ENCODE measurements at places on chromosomes 3 and 15. TPM values are rescaled to one million over a fixed set of nuclear protein-coding genes. Genes with fewer than 3 reads are reported as not detected.

- H3K27me3 ChIP-seq = no peaks in the 10 kb centered on the region
- no peak overlapping the region for H3K4me3 ChIP-seq
- H3K4me1 ChIP-seq = no peaks in the 10 kb centered on the region
- no peak for DNase-seq
- H3K36me3 ChIP-seq = no peaks in the 10 kb centered on the region
These were observed 30.3 kb downstream of the RAP2B start for GRCh38 chr3:153192327-153192726.

DNA sequence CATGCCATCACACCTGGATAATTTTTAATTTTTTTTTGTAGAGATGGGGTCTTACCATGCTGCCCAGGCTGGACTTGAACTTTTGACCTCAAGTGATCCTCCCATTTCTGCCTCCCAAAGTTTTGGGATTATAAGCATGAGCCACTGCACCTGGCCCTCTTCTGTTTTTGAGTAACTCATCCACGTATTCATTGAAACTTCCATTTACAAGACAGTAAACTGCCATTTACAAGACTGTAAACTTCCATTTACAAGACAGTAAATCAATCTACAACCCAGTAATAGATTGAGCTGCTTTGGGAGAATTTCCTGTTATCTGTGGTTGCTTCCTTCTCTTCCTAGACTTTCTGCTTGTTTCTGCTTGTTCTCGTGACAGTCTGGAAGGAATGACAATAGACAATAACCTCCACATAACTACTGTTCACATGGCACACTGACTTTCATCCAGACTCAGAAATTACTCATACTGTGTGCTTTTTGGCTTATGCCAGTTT is 114.7 kb upstream of the CCNL1 start:
- H3K4me1 ChIP-seq = no peaks in the 10 kb centered on the region
- H3K4me3 ChIP-seq = no peak overlapping the region
- H3K27me3 ChIP-seq = no peaks in the 10 kb centered on the region
- H3K36me3 ChIP-seq = no peaks in the 10 kb centered on the region

DNA sequence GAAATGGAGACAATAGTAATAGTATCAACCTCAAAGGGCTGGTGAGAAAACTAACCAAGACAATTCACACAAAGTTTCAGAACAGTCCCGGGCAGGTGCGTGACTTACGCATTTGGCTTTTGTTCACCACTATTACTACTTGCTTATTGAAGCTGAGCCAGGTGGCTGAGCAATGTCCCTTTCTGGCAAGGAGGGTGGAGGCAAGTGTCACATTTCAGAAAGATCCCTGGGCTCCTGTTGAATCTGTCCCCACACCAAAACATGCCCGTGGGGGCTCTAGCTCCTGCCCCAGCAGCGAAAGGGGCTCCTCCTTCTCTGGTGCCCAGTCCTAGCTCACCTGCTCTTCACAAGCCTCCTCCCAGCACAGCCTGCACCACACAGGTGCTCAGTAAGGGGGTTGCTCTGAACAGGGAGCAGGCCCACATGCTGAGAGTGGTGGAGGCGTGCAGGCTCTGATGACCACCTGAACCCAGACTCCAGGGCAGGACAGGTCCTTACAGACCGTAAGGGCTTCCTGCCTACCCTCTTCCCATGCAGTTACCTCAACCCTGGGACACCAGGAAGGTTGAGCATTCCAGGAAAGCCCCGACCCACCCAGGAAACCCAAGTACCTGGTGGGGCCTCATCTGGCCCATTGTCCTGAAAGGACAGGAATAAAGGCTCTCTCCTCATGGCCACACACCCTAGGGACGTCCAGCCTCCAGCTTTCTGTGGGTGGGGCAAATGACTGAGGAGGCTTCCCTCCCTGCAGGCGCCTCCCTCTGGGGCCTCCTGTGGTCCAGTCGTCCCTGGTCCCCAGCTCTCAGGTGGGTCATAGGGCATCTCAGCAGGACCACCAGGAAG is 32.6 kb downstream of the SEMA7A start:
- peak; percentile 61 for DNase-seq
- H3K27ac ChIP-seq = no peak overlapping the region
- H3K36me3 ChIP-seq = no peaks in the 10 kb centered on the region
- no peak overlapping the region for H3K4me3 ChIP-seq
- peaks cover 47% of the 10 kb centered on the region for H3K4me1 ChIP-seq
- H3K27me3 ChIP-seq = no peaks in the 10 kb centered on the region

DNA sequence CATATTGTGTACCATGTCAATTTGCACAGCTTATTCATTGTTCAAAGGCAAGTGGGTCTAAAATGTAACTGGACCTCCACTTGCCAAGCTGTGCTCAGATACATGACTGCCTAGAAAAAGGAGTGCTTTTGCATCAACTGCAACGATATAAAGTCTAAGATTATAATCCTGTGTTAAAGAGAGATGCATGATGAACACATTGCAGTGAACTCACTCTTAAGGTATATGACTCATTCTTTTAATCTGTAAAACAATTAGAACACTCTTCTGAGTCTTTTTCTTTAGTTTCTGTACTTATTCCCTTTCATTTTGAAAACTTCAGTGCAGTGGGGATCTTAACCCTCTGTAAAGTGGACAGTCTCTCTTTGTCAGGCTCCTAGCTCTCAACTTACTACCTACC is 982.8 kb downstream of the ROBO1 start:
- no peak overlapping the region for H3K27ac ChIP-seq
- no peaks in the 10 kb centered on the region for H3K4me1 ChIP-seq
- H3K4me3 ChIP-seq = no peak overlapping the region
- H3K27me3 ChIP-seq = no peaks in the 10 kb centered on the region

DNA sequence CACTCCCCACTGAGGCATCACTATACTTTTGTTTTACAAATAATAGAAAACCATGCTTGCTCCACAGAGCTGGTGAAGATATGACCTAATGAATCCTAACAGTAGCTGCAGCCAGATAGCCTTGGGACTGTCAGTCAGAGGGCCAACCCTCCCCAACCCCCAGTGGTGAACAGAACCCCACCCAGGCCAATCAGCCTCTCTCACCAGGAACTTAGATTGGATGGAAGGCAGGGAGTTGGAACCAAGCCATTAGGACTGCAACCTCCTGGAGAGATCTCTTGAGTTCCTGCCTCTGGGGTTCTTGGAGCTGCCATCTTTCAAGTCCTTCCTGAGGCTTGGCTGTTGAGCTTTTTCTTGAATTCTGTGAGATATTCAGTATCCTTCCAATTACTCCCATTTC is 3.0 kb upstream of the MRPS22 start:
- H3K27me3 ChIP-seq = no peaks in the 10 kb centered on the region
- H3K4me3 ChIP-seq = no peak overlapping the region
- H3K27ac ChIP-seq = no peak overlapping the region
- no peak for DNase-seq

- H3K36me3 ChIP-seq = no peaks in the 10 kb centered on the region
- H3K27me3 ChIP-seq = no peaks in the 10 kb centered on the region
- no peak overlapping the region for H3K4me3 ChIP-seq
- peak; percentile 28 for DNase-seq
- no peaks in the 10 kb centered on the region for H3K4me1 ChIP-seq
These were observed 121.3 kb downstream of the RPLP1 start for GRCh38 chr15:69573815-69574475.

DNA sequence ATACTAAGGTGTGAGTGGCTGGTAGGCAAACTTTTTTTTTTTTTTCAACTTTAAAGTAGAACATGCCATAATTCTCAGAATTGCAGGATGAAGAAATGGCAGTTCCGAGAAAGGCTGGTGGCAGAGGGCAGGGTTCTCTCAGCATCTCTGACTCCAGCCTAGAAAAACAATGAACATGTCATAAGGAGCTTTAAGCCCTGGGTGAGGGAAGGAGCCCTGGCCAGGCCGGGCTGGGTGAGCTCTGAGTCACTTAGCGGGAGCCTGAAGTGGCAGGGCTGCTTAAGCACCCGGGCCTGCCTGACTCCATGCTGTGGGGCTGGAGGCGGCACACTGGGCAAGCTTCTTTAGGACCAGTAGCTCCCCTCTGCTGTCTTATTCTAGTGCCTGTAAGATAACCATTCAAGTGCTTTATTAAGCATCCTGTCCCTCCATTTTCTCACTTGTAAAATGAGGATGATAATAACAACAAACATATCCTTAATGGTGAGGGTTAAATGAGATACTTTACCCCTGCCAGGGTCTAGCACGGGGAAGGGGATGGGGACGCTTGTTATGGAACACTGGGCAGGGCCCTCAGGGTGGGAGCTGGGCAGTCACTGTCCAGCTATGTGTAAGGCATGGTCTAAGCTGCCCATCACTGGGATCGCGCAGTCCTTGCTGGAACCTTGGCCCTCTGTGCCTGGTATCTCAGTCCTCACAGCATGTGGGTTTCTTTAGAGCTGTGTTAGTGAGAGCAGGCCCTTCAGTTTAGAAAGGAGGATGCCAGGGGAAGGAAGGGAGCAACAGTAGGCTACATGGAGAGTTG is 18.4 kb downstream of the SMAD6 start:
- H3K4me3 ChIP-seq = no peak overlapping the region
- H3K36me3 ChIP-seq = no peaks in the 10 kb centered on the region
- no peaks in the 10 kb centered on the region for H3K27me3 ChIP-seq
- no peaks in the 10 kb centered on the region for H3K4me1 ChIP-seq
- no peak overlapping the region for H3K27ac ChIP-seq

DNA sequence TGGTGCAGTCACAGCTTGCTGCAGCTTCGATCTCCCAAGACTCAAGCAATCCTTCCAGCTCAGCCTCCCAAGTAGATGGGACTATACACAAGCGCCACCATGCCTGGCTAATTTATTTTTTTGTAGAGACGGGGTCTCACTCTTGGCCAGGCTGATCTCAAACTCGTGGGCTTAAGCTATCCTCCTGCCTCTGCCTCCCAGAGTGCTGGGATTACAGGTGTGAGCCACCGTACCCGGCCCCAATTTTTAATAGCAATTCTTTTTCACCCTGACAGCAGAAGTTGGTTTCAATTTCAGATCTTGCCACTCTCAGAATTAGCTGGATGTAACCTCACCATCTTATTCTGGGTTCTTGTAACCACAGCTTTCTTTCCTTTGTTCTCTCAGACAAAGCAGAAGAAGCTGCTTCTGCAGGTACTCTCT is 64.8 kb downstream of the TRIM71 start:
- DNase-seq = peak; percentile 53
- no peaks in the 10 kb centered on the region for H3K36me3 ChIP-seq
- peak overlapping the region; percentile 52 for H3K27ac ChIP-seq
- H3K4me1 ChIP-seq = peaks cover 15% of the 10 kb centered on the region
- no peaks in the 10 kb centered on the region for H3K27me3 ChIP-seq

- peaks cover 7% of the 10 kb centered on the region for H3K27me3 ChIP-seq
- no peaks in the 10 kb centered on the region for H3K4me1 ChIP-seq
- no peak overlapping the region for H3K27ac ChIP-seq
These were observed 23.3 kb upstream of the LMOD3 start for GRCh38 chr3:69145688-69146087.

GRCh38 chr3:105649480-105649879 is 219.3 kb downstream of the CBLB start:
- H3K27me3 ChIP-seq = no peaks in the 10 kb centered on the region
- H3K36me3 ChIP-seq = no peaks in the 10 kb centered on the region
- H3K4me1 ChIP-seq = no peaks in the 10 kb centered on the region

GRCh38 chr15:88331291-88331690 is 74.8 kb upstream of the NTRK3 start:
- no peaks in the 10 kb centered on the region for H3K4me1 ChIP-seq
- H3K27me3 ChIP-seq = peaks cover 4% of the 10 kb centered on the region
- no peaks in the 10 kb centered on the region for H3K36me3 ChIP-seq
- H3K4me3 ChIP-seq = no peak overlapping the region
- no peak overlapping the region for H3K27ac ChIP-seq

DNA sequence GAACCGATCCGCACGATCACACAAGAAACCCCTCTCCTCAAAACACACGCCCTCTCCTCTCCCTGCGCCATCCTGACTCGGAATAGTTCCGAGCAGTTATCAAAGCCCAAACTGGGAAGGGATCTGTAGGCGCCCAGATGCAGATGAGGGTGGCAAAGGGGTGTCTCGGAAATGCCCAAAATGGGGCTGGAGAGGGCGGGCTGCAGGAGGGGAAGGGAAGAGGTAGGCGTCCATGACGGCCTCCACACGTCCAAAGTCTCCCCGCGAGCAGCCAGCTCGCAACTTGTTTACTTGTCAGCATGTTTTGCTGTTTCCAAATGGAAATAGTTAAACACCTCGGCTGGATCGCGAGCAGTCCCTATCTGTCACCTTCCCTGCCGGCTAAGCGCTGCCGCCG is 1.5 kb downstream of the NTRK3 start:
- H3K4me3 ChIP-seq = no peak overlapping the region
- H3K36me3 ChIP-seq = no peaks in the 10 kb centered on the region
- H3K4me1 ChIP-seq = peaks cover 19% of the 10 kb centered on the region
- no peak for DNase-seq

DNA sequence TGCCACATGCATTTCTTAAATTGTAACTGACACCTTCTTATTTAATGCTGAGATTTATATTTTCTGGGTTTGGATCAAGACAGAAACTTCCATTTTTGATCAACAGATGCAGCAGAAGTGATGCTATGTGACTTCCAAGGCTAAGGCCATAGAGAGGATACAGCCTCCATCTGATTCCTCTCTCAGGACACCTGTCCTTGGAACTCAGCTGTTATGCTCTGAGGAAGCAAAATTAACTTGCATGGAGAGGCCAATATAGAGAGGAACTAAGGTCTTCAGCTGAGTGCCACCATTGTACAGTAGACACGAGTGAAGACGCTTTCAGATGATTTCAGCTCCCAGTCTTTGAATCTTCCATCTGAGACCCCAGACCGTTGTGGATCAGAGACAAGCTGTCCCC is 296.9 kb upstream of the TBL1XR1 start:
- H3K27ac ChIP-seq = no peak overlapping the region
- DNase-seq = no peak
- no peaks in the 10 kb centered on the region for H3K4me1 ChIP-seq
- H3K36me3 ChIP-seq = no peaks in the 10 kb centered on the region

GLDN gene
- total RNA-seq = not detected

- peak overlapping the region; percentile 47 for H3K4me3 ChIP-seq
- peaks cover 55% of the 10 kb centered on the region for H3K4me1 ChIP-seq
These were observed 8.6 kb upstream of the SRP14 start for GRCh38 chr15:40047415-40048210.

UROC1 gene
- total RNA-seq = not detected

RBPMS2 gene
- total RNA-seq = 0.37 TPM

GRCh38 chr15:64430000-64430735 is 30.2 kb upstream of the ZNF609 start:
- peak overlapping the region; percentile 77 for H3K4me3 ChIP-seq
- H3K4me1 ChIP-seq = peaks cover 30% of the 10 kb centered on the region
- H3K27me3 ChIP-seq = no peaks in the 10 kb centered on the region
- peaks cover 18% of the 10 kb centered on the region for H3K36me3 ChIP-seq
